Esophagus mucosa (tissue), 1 donor: ENCODE measurements at places on chromosomes 7 and 10.

DNA sequence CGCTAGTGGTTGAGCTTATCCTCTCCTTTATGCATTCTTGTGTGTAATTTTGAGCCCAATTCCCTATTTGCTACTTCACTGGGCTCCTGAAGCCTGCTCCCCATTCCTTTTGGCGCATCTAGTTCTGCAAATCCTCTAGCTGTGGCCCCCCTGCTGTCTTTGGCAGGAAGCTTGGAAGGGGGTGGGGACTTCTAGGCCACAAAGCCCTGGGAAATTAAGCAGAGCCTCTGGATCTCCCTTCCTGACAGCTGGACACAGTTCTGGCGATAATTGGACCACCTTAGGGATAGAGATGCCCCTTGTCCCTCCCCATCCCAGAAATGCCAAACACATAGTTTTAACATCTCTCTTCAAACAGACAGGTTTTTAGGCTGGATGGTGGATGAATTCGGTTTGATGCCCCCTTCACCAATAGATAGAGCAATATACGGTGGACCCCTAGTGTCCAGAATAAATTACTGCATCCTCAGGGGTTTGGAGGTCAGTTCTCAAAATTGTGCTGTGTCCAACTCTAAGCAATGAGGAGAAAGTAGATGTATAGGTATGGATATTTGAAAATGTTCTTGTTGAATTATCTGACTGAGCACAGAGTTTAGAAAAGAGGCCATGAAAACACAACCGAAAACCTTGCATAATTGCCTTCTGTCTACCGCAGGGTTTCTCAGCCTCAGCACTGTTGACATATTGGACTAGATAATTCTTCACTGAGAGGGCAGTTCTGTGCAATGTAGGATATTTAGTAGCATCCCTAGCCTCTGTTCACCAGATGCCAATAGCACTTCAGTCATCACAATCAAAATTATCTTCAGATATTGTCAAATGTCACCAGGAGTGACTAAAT, 75.5 kb downstream of the PAPSS2 start:
- ATAC-seq: peak; percentile 50

DNA sequence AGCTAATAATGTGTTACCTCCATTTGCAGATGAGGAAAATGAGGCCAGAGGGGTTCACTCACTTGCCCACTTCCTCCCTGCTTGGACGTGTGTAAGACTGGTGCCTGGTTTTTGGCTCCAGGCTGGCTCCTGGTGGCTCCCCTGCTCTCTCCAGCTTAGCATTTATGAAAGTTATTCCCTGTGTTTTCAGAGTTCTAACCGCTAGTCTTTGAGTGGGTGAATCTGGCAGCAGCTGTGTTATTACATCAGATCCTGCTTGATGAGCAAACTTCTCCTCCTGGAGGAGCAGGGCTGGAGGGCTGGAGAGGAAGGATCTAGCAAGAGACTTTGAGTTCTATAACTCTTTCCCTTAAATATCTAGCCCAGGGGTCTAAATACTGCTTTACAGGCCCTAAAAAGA, 80.9 kb upstream of the AGBL3 start:
- peak; percentile 14 for ATAC-seq

DNA sequence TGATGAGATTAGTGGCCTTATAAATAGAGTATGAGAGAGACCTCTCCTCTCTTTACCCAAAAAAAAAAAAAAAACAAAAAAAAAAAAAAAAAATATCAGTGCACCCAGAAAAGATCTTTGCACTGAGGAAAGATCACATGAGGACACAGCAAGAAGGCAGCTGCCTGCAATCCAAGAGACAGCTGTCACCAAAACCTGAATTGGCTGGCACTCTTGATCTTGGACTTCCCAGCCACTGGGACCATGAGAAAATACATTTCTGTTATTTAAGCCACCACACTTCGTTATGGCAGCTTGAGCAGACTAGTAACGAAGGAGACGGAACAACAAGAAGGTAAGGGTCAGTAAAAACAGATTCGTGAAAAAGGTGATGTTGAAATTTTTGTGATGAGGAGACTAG, 47.0 kb downstream of the TMEM106B start:
- ATAC-seq: no peak

DNA sequence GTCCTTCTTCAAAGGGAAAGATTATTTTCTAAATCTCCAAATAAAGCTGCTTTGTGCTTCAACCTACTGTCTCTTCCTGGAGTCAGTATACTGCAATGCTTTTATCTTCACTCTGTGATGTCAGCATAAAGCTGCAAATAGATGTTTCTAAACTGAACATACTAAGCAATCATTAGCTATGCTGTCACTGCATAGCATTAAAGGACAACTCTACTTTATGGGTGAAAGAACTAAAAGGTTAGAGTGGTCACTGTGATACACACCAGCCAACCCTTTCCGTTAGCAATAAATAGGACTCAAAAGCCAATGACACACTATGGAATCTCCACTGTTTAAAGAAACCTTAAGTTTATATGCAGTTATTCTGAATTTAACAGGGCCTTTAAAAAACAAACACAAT, 1.8 kb downstream of the CCDC186 start:
- ATAC-seq: no peak

- ATAC-seq: peak; percentile 0
Observed at GRCh38 chr10:71712572-71713134, 6.9 kb downstream of the C10orf105 start.

DNA sequence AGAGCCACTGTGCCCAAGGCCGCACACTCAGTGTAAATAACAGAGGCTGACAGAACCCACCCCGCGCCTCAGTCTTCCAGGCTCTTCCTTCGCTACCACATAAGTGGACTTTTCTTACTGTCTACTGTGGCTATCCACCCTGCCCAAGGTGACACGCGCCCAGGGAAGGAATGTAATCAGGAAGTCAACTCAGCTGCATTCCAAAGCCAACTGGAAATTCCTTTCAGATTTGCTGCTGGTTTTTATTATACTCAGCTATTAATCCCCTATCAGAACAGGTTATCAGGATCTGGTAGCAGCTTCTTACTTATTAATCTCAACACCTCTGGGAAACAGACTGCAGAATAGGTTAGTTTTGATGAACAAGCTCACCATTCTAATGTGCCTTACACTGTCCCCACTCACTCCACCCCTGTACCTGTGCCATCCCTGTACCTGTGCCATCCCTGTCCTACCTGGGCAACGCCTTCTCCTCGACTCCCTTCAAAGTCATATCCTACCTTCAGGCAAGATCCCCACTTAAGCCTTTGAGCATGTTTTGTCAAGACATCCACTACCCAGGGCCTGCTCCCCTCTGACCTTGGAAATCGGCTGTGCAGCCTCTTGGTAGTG, 90.7 kb downstream of the NHLRC2 start:
- ATAC-seq: peak; percentile 26

DNA sequence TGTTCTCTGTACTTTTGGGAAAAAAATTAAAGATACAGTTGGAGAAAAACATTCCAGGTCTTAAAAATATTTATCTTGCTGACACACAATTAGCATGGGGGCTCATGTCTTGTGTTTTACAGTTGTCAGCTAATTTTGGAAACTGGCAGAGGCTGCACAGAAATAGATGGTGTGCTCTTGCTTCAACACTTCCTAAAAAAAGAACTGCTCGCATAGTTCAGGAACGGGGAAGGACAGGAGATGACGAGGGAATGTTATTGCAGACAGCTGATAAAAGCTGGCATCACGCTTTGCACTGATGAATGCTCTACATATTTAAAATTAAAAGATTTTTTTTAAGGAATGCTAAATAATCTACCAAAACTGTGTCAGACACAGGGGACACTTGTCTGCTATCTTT, 103.5 kb upstream of the CELF2 start:
- ATAC-seq: no peak

DNA sequence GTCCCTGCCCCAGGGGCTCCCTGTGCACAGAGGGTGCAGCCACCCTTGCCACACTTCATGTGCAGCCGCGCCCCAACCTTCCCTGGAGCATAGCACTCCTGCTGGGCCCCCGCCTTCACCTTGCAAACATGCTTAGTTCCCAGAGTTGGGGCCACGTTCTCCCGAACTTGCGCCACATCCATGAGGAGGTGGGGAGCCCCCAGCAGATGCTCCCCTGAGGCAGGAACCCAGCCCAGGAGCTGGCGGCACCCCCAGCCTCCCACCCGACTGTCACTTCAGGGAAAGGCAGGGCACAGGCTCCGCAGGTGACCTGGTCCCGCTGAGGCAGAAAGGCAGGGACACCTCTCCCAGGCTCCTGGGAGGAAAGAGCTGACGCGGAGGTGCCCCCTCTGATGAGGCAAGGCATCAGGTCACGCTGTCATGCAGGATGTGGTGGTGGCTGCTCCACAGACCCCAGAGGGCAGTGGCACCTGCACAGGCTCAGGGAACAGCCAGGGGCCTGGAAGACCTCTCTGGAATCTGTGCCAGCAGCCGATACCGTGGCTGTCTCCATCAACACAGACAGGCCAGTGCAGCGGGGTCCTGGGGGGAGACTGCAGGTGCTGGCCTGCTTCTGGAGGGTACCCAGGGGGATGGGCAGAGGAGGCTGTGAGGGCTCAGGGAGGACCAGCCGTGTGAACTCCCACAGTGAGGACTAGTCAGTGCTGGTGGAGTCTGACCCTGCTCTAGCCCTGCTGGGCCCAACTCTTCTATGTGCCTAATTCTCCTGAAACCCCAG, 221.3 kb downstream of the MAD1L1 start:
- no peak for ATAC-seq

DNA sequence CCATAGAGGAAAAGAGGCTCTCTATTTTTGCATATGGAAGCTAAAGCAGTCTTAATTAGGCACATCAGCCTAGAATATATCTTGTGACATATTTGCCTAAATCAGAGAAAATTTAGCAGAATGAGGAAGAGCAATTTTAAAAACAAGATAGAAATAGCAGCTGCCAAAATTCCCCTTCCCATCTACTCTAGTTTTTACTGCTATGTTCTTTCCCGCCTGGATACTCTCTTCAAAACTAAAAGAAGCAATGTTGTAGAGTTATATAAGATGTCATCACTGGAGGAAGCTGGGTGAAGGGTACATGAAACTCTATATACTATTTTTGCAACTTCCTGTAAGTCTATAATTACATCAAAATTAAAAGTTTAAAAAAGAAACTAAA, 87.0 kb downstream of the ARMH3 start:
- no peak for ATAC-seq

GRCh38 chr7:36198854-36199266, 45.8 kb downstream of the EEPD1 start:
- no peak for ATAC-seq

DNA sequence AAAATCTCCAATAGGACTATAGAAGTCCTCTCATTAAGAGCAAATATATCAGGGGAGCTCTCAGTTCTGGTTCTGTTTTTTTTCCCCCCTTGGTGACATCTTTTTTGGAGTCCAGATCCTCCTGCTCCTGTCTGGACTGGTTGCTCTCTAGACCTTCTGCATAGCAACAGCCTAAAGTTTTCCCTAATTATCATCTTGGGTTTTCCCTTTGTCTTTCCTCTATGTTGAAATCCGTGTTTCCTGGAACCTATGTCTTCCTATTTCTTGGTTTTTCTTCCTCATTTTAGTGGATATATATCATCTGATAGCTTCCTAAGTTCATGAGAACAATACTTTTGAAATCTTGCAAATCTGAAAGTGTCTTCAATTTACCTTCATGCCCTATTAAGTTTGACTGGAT, 29.7 kb upstream of the MTERF1 start:
- ATAC-seq: no peak

DNA sequence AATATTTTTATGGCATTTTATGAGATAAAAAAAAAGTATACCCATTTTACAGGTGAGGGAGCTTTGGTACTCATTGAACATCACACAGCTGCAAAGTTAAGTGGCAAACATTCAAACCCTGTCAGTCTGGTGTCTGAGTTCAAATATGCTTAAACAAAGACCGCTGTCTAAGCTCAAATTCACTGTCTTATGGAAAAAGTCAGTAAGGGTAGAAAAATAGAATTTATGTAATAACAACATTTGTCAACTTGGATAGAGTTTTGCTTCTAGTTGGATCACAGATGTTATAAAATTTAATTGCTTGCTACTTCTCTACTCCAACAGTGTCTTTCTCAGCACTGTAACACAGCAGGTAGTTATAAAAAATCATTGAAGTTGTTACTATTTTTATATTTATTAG, 161.7 kb upstream of the CSTF2T start:
- no peak for ATAC-seq

DNA sequence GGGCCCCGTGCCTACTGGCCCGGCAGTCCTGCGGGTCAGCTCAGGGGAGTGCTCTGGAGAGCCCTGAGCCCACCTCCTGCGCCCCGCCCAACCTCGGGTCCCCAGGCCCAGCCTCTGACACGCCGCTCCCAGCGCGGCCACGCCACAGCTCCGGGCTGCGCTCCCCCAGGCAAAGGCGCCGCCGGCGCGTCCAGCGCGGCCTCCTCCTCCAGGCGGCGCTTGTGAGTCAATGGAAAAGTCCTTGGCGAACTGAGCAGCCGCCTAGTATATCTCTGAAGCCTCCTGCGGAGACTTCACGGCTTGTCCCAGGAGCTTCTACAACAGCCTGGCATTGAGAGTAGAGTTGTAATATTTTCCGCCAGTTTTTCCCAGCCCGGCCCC, 29.5 kb upstream of the BMS1 start:
- peak; percentile 81 for ATAC-seq

- no peak for ATAC-seq
Observed at GRCh38 chr7:121436136-121436535, 40.0 kb upstream of the FAM3C start.

DNA sequence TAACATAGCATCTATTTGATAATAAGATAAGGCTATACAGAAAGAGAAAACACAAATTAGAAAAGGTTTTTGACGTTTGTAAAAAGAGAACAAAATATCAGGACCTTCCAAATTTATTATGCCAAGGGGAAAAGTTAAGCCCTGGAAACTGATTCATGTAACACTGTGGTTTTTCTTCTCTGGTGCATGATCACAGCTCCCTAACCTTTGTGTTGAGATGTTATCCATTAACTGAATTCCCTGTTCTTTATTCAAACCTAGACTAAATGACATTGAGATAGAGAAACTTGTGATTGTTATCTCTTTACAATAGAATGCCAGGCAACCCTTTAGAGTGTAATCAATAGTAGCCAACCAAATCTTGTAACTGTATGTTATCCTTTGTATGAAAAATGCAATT, 141.5 kb upstream of the NRG3 start:
- no peak for ATAC-seq

- ATAC-seq: no peak
Observed at GRCh38 chr10:68869623-68870022, 31.5 kb upstream of the DDX50 start.

- no peak for ATAC-seq
Observed at GRCh38 chr7:135186261-135186540, 15.7 kb upstream of the CYREN start.

DNA sequence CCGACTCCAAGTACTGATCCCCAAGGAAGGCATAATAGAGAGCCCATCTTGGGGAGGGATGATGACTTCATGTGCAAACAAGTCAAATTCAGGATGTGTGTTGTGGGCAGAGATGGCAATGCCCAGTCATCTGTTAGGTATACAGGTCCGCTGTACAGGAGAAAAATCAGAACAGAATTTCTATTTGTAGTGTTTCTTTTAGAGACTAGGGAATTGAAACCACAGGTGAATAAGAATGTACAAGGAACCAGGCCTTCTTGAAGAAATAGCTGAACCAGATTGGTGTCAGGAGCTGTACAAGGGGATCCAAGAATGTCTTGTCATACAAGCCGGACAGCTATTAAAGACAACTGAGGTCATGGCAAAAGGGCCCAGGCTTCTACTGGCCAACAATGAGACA, 147.9 kb downstream of the PFKFB3 start:
- ATAC-seq: no peak

- no peak for ATAC-seq
Observed at GRCh38 chr7:155945670-155946325, 133.5 kb upstream of the SHH start.
